Psoas muscle (tissue), 8 donors: ENCODE measurements at places on chromosomes 1 and 21. TPM values are rescaled to one million over a fixed set of nuclear protein-coding genes. Genes with fewer than 3 reads are reported as not detected.

COPA gene
- total RNA-seq: 72.3 TPM

ATP6V1G3 gene
- total RNA-seq: not detected

SLAMF8 gene
- total RNA-seq: 1.4 TPM

VPS72 gene
- 66.0 TPM for total RNA-seq

FOXO6 gene
- total RNA-seq: 8.6 TPM

EPS15 gene
- 71.9 TPM for total RNA-seq

USH2A gene
- total RNA-seq: 0.32 TPM

CD48 gene
- 0.76 TPM for total RNA-seq

LORICRIN gene
- total RNA-seq: not detected

SPATA45 gene
- not detected for total RNA-seq

PTPN7 gene
- 1.0 TPM for total RNA-seq

LMO4 gene
- 30.8 TPM for total RNA-seq

OR2AJ1 gene
- not detected for total RNA-seq

TSPAN2 gene
- total RNA-seq: 1.2 TPM

SPRR2F gene
- total RNA-seq: not detected

TEX38 gene
- not detected for total RNA-seq

MXRA8 gene
- 24.3 TPM for total RNA-seq

SOX13 gene
- 8.5 TPM for total RNA-seq

SH2D1B gene
- 1.2 TPM for total RNA-seq

TRIM33 gene
- total RNA-seq: 19.7 TPM

APOBEC4 gene
- total RNA-seq: not detected

TADA1 gene
- 8.5 TPM for total RNA-seq

ZNF648 gene
- total RNA-seq: not detected

AADACL4 gene
- total RNA-seq: not detected

CRABP2 gene
- 1.7 TPM for total RNA-seq

S100A10 gene
- 41.8 TPM for total RNA-seq

PEX10 gene
- total RNA-seq: 15.6 TPM

DAB1 gene
- total RNA-seq: 0.08 TPM

FAM72B gene
- total RNA-seq: not detected

LCE3D gene
- total RNA-seq: not detected

NPHS2 gene
- total RNA-seq: not detected

CACNA1S gene
- total RNA-seq: 269 TPM

SIM2 gene
- total RNA-seq: 3.0 TPM

TCP10L gene
- 1.0 TPM for total RNA-seq

SLAMF9 gene
- total RNA-seq: not detected

LRRC38 gene
- 9.4 TPM for total RNA-seq

KIF26B gene
- total RNA-seq: 0.15 TPM

LAX1 gene
- total RNA-seq: 0.13 TPM

KRTAP24-1 gene
- total RNA-seq: not detected

IL19 gene
- total RNA-seq: not detected

S100B gene
- 0.52 TPM for total RNA-seq

C1orf116 gene
- total RNA-seq: 0.12 TPM

ST6GALNAC5 gene
- total RNA-seq: 0.66 TPM

KLHDC7A gene
- total RNA-seq: not detected

EDARADD gene
- total RNA-seq: not detected

FOXD2 gene
- total RNA-seq: 0.13 TPM

SMCP gene
- total RNA-seq: not detected
